ENCODE measurements at places on chromosomes 3 and 15.

- no peak for DNase-seq
Observed at GRCh38 chr3:9452417-9452816, 55.0 kb downstream of the SETD5 start.

DNA sequence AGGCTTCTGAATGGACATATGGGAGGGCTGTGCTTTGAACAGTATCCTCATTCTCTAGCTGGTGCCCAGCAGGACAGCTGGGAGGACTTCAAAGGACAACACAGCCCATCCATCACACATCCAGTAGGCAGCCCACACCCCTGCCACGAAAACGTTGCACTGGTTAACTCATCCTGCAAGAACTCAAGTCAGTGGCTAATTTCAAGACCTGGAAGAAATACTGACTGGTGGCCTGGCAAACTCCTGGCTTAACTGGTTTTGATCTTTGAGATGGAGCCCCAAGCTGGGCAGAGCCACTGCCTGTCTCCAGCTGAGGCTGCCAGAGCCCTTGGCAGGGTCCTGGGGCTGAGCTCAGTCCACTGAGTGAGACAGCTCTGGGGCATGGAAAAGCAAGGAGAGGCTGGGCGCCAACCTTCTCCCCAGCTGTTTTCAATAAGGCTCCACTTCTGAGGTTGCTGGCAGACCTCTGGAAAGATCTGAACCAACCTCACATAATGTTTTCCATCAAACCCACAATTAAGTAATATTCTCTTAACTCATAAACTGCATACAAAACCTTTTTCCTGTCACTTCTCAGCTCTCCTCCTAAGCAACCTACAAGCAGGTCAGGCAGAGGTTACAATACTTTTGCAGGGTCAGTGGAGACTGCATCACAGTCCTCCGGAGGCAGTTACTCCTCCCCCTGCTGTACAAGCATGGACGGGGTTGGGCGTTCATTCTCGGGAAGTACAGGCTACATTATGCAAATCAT is 110.3 kb downstream of the MYLK start:
- DNase-seq: no peak

DNA sequence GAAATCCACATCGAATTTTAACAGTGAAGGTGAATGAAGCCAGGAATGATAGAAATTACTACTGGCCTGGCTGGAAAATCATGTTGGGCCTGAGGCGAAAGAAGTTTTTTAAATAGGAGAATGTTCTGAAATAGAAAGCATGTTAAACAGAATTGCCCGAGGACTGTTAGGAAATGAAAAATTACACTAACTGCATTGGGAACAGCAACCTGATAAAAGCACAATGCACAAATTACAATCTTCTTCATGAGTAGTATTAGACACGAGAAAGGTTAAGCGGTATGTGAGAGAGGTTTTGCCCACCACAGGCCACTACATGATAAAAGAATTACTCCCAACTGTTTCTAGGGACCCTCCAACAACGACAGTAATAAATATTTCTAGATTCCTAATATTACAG is 18.9 kb downstream of the GBE1 start:
- no peak for DNase-seq

DNA sequence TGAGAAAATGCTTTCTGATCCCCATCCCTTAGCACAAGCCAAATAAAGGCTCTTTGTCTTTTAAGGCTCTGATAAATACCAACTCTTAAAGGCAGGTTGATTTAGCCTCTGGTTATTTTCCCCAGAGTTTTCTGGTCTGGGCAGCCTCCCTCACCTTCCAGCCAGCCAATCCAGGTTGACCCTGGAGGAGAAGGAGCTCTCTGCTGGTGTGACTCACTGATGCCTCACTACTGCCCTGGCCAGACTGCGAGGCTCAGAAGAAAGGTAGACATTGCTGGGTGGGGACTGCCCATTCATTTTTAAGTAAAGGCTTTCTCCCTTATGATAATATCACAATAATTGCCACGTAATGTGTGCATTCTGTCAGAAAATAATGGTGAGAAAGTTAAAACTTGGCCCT is 37.1 kb downstream of the SLCO3A1 start:
- no peak for DNase-seq

GRCh38 chr15:25092661-25093060 is 137.9 kb downstream of the SNRPN start:
- DNase-seq: no peak

DNA sequence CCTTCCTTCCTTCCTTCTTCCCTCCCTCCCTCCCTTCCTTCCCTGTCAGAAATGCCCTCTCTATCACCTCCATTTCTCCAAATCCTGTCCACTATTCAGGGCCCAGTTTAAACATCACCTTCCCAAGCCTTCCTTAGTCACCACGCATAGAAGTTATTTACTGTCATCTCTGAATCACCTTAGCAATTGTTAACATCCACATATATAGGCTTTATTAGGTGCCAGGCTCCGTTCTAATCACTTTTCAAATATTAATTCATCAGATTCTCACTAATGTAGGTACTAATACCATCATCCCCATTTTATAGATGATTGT is 1.1 kb upstream of the MAGEF1 start:
- no peak for DNase-seq

DNA sequence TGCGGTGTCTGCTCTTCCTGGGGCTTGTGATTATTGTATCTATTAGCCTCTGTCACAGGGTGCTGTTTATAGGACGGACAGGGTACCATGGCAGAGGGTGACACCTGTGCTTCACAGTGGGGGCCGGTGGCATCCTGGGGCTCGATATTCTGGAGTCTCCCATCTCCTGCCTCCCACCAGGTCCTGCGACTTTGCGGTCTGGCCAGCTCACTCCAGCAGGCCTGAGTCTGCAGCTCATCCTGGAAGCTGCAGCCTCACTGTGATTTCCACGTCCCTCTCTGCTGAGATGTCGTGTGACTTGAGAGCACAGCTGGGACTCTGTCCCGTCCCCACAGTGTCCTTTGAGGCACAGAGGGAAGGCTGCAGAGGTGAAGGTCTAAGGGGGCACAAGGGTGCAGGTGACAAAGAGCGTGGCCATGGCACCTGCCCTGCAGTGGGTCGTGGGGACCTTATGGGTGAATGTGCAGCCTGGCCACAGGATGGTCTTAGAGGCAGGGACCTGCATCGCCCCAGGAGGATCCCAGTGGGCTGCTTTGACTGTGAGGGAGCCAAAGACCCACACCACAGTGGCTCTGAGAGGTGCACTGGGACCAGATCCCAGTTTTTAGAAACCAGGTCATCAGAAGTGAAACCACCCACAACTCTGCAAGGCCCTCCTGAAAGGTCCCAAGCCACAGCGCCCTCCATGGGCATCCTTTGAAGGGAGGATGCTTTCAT is 172.8 kb downstream of the KLF13 start:
- no peak for DNase-seq

GRCh38 chr3:40725031-40725430 is 200.3 kb downstream of the ZNF621 start:
- DNase-seq: no peak

DNA sequence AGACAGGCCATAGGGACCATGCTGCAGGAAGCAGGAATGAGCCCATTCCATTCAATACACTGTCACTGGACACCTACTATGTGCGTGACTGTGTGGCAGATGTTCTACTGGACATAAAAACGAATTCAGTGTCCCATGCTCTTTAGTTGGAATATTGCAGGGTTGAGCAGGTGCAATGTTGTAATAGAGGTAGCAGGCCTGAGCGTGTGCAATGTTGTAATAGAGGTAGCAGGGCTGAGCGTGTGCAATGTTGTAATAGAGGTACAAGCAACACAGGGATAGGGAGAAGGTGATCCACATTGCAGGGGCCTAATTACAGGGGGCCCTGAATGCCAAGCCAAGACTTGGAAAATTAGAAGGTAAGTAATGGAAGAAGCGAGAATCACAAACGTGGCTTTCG is 261.4 kb upstream of the HES1 start:
- DNase-seq: no peak

GRCh38 chr3:32239307-32240158 is 1.1 kb downstream of the CMTM8 start:
- no peak for DNase-seq

DNA sequence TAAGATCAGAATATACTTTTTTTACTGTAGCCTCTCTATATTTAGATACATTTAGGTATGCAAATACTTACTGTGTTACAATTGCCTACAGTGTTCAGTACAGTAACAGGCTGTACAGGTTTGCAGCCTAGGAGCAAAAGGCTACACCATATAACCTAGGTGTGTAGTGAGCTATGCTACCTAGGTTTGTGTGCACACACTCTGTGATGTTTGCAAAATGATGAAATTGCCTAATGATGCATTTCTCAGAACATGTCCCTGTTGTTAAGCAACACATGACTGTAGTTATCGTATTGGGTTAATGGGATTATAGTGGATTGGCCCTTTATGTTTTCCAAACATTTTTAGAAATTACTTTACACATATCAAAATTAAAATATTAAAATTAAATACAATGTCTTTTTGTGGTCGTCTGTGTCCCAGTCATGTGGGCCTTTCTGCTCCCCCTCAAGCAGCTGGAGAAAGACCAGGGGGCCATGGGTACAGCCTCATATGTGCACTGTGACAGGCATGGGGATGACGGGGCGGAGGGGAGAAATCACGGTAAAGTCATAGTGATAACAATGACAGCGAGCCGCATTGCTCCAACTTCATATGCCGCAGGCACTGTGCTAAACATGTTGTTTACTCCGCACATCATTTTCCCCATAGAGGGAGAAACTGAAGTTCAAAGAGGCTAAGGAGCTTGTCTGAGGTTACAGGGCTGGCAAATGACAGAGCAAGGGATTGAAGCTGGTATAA is 27.4 kb upstream of the PLA2G4E start:
- DNase-seq: no peak

GRCh38 chr3:72660270-72661114 is 187.8 kb downstream of the SHQ1 start:
- no peak for DNase-seq

GRCh38 chr3:2158828-2159227 is 60.2 kb downstream of the CNTN4 start:
- DNase-seq: no peak

GRCh38 chr3:113721636-113722035 is 24.4 kb downstream of the NAA50 start:
- no peak for DNase-seq

- no peak for DNase-seq
Observed at GRCh38 chr15:27091270-27091940, 120.4 kb downstream of the GABRG3 start.

GRCh38 chr15:73650416-73651126 is 17.4 kb upstream of the NPTN start:
- no peak for DNase-seq

- DNase-seq: no peak
Observed at GRCh38 chr3:52792413-52792812, 2.2 kb upstream of the ITIH3 start.

DNA sequence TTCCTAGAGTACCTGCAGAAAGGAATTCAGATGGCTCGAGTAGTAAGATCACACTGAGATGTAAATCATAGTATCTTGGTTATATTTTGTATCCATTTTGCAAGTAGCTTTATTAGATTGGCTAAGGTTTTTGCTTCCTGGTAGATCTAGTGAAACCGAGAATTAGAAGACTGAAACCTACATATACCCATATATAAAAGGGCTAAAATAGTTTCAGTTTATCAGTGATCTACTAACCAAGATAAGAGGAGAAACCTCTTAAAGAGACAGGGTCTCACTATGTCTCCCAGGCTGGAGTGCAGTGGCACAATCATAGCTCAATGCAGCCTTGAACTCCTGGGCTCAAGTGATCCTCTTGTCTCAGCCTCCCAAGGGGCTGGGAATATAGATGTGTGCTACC is 135.3 kb downstream of the PCCB start:
- DNase-seq: no peak

DNA sequence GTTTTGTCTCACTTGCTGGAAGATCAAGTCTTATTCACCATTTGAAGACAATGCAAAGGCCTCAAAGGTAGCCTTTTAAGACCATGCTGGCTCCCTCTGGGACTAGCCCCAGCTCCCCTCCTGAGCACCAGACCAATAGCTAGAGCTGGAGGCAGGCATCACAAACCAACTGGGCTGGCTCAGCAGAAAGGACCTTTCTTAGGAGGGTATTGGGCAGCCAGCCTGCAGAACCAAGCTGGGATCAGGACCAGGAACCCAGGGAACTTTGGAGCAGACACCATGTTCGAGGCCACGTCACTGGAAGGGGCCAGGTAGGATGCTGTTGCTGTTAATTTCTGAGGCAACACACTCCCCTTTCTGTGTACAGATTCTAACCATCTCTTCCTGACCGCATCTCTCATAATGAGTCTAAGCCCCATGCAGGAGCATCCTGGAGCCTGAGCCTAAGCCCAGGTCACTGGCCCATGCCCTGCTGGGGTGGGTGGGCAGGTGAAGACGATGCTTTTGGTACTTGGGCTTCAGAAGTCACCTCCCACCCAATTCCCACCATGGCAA is 81.4 kb upstream of the KLF13 start:
- no peak for DNase-seq

- no peak for DNase-seq
Observed at GRCh38 chr3:101850246-101851051, 1.1 kb downstream of the NFKBIZ start.

GRCh38 chr3:171967932-171968678 is 71.3 kb upstream of the FNDC3B start:
- DNase-seq: no peak

DNA sequence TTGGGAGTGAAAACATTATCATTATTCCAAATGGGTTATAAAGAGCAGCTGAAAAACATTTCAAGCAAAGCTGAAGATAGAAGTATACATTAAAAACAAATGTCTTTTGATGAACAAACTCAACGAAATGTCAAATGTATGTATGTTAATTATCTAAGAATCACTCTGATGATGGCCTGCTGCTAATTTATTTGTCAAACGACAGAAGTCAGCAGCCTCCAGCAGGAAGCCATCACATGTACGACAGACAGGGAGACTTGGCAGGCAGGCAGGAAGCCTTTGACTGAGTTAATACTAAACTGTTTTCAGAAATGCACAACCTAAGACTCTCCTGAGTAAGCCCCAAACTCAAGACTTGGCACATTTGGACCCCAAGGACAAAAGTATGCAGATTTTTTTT is 491.1 kb downstream of the ZNF385D start:
- DNase-seq: no peak

GRCh38 chr15:55660153-55660552 is 72.0 kb upstream of the PYGO1 start:
- no peak for DNase-seq
